NCI-H1436 treated with DMSO at 0.1 percent for 48 hours (cell line): ENCODE measurements at places on chromosomes 2 and 18.

DNA sequence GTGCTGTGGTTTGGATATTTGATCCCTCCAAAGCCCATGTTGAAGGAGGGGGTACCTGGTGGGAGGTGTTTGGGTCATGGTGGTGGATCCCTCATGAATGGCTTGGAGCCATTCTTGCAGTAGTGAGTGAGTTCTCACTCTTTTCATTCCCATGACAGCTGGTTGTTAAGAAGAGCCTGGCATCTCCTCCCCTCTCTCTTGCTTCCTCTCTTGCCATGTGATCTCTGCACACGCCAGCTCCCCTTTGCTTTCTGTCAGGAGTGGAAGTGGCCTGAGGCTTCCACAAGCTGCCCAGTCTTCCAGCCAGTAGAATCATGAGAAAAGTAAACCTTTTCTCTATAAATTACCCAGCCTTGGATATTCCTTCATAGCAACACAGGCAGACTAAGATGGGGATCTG, 8.6 kb downstream of the ADD2 start:
- no peak for DNase-seq

DNA sequence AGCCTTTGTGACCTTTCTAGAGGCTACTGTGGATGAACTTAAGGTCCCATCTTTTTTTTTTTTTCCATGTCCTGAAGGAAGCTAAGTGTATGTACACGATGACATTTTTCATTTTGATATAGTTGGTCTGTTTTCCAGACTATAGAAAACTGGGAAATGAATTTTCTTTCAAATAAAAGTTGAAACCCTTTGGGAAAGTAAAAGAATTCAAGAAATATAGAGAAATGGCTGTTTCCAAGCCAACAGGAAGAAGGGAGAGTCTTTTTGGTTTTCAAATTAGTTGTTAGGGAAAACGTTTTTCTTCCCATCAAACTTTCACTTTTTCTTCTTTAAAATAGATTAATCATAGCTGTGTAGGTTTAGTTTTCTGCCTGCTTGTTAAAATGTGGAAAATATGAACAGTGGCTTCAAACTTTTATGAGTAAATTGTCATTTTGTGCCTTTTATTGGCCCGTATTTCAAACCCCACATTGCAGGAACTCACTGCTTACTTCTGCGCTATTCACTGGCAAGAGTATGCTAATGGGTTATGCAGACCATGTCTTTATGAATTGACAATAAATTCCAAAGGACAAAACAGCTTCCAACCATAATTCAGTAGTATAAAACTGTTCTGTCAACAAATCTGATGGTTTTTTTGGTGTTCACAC, 27.7 kb upstream of the LYPD1 start:
- DNase-seq = no peak

DNA sequence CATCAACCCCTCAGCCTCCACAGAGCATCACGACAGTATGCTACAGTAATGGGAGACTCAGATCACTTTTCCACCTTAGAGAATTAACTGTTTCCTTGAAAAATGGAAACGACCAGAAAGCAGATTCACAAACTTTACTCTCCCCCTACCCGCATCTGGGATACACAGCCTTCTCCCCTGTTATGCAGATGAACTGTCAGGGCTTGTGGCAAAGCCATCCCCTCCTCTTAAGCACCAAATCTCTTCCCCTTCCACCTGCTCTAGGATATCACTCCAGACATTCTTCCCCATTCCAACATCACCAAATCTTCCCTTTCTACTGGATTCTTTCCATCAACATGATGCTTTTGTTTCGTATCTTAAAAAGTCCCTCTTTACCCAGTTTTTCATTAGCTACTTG, 26.4 kb downstream of the NEB start:
- no peak for DNase-seq

DNA sequence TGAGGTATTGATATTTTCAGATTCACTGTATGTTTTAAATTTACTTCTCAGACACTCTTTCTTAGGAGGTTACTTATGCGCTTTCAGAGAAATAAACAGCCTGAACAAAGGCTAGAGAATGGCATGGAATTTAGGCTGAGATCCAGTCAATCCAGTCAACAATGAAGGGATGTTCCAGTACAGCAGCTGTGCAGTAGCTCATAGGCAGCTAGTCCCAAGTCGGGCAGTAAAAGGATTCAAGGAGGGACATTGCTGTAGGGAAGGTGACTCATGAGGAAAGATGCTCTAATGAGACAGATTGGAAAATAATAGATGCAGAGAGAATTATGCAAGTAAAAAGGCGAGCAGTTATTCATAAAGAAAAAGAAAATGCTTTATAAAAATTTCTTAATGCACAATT, 397.9 kb upstream of the RGPD4 start:
- no peak for DNase-seq

DNA sequence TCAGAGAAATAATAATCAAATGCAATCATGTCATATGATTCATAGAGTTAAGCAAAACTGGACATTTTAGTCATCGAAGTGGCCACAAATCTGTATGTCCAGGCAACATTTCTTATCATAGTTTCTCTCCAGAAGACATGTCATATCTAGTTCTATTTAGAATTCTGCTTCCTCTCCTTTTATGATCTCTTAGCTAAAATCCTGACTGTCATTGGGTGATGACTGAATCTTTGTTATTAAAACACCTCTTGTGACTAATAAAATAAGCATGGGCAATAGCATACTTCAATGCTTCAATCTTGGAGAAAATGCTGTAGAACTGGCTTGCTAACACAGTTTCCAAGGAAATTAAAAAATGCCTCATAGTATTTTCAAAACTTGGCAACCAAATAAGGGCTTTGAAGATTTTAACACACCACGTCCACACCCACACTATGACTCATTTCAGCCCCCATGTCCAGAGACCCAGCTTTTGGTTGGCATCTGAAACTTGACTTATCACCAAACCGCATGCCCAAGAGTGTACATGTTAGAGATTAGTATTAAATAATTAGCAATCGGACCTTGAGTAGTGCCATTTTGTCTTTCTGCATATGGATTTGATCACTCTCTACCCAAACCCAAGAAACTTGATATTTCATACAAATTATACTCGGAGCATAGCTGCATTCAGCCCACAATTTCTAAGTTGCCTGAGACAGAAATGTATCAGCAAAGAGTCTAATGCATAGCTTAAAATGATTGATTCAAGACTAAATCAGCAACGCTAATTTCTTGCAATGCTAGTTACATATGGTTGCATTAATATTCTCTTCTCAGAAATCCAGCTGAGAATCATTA, 106.5 kb upstream of the ETAA1 start:
- no peak for DNase-seq

DNA sequence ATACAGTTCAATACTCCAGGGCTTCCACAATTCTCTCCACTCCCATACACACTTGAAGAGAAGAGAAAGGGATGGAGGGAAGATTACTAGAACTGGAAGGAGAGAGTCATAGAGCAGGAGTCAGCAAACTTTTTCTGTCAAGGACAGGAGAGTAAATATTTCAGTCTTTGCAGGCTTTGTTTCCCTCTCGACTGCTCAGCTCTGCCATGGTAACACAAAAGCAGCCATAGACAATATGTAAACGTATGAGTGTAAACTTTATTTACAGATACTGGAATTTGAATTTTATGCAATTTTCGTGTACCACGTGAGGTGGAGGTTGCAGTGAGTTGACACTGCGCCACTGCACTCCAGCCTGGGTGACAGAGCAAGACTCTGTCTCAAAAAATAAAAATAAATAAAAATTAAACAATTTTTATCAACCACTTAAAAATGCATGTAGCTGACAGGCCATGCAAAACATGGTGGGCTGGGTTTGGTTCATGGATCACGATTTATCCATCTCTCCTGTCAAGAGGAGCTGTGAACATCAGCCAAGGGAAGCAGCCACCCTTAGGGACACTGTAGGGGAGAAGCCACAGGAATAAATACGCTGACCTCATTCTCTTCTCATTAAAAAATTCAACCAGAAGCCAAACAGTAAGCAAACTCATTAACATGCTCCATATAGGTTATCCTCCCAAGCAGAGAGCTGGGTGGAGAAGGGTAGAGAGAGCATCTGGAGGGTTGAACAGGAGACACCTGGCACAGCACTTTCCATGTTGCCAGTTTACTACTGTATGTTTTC, 266.4 kb upstream of the FN1 start:
- no peak for DNase-seq

DNA sequence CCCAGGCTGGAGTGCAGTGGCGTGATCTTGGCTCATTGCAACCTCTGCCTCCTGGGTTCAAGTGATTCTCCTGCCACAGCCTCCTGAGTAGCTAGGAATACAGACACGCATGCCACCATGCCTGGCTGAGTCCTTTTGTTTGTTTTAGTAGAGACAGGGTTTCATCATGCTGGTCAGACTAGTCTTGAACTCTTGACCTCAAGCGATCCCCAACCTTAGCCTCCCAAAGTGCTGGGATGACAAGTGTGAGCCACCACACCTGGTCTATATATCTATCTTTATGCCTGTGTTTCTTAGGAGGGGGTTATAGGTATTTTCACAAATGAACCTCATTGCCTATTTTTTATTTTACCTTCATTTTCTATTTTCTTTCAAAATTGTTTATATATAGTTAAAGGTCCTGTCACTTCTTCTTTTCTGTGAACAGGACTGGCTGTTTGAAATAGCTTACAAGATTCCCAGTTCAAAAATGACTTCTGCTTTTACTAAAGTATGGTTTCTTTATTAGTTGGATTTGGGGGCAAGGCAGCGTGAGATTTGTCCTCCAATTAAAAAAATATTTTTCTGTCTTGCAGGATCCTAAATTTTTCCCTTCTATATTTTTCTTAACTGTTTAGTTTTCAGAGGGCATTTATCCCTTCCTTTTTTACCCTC, 16.4 kb upstream of the MARCHF7 start:
- DNase-seq = no peak
